ENCODE measurements at places on chromosomes 4 and X. TPM values are rescaled to one million over a fixed set of nuclear protein-coding genes. Genes with fewer than 3 reads are reported as not detected.

- no peak for DNase-seq
Observed at GRCh38 chrX:370963-371745, 15.6 kb downstream of the PPP2R3B start.

DNA sequence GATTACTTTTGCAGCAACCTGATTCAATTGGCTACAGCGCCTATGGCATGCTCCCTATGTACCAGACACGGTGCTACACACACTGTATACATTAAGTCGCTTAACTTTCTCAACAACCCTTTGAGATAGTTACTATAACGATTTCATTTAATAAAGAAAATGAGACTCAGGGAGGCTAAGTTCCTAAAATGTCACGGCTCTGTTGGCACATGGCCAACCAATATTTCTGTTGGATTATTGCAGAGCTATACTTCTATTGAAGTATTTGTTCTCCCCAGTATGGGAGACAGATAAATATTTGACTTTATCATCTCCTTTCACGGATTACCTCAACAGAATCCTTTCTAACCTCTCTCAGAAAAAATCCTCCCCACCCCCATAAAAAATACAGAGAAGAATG is 25.3 kb downstream of the CLNK start:
- DNase-seq, result no peak

The MAGED4B gene
- 5.0 TPM for total RNA-seq

The USP51 gene
- 1.2 TPM for total RNA-seq

- DNase-seq, result no peak
Observed at GRCh38 chr4:159422019-159422418, 319.1 kb downstream of the RAPGEF2 start.

The PABPC1L2B gene
- total RNA-seq, result not detected

The NR3C2 gene
- 4.5 TPM for total RNA-seq

- no peak for DNase-seq
Observed at GRCh38 chr4:24174602-24175001, 284.8 kb upstream of the PPARGC1A start.

Data from activated B cell treated with CpG ODN at 0.5 μM for 24 hours (primary cell).